Stimulated activated CD8-positive, alpha-beta memory T cell treated with anti-CD3 and anti-CD28 coated beads, Interleukin-15, amount 100 ng/mL, for 1 hour (primary cell): ENCODE measurements at places on chromosomes 2 and 18.

GRCh38 chr18:25454270-25454659, 102.3 kb upstream of the ZNF521 start:
- no peak for DNase-seq

GRCh38 chr18:29154758-29155725, 978.1 kb upstream of the CDH2 start:
- no peak for DNase-seq

DNA sequence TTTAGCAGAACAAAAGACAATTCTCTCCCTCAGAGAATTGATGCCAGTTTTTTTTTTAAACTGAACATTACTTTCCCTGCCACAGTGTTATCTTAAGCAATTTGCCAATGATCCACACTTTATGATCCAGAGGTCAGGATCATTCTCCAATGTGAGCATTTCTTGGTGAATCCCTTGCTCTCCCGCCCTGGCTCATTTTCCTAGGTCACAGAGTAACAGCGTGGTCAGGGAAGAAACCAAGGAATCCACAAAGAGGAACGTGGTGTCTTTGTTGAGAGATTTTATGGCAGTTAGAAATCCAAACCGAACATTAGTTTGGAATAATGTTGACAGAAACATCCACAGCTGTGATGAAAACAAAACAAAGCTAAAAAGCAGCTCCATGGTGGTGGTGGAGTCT, 250.3 kb downstream of the TTC32 start:
- no peak for DNase-seq

GRCh38 chr2:202069170-202070067, 3.6 kb upstream of the KIAA2012 start:
- no peak for DNase-seq

- no peak for DNase-seq
Measured at GRCh38 chr2:119157850-119158511, 570 bp downstream of the C1QL2 start.

DNA sequence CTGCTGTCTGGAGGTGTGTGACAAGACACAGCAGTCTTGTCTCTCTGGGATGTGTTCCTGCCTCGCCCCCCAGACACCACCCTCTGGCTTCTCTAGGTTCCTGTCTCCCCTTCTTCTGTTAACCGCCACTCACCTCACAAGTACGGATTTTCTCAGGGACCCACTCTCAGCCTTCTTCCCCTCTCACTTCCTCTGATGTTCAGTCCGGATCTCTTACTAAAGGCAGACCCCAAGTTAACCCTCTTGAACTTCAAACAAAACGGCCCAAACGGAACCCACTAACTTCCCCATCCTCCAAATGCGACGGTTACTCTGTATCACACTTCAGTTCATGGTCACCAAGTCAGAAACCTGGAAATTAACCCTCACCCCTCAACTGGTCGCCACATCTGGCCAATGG, 32.0 kb downstream of the B4GALT6 start:
- DNase-seq: no peak

DNA sequence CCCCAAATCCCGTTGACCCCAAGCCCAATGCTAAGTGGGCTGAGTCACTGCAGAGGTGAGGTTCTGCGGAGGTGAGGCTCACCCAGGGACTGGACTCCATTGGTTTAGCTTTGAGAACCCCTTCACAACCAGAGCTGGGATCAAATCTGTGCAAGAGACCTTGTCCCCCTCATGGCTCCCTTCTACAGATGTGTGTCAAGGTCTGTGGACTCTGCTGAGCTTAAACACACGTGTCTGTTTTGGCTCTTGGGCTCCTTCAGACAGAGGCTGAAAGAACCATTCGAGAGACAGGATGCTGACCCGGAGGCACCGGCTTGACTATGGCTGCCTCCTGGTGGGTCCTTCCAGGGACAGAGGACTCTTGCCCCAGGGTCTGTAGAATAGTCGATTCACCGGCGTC, 190.3 kb downstream of the LPIN1 start:
- no peak for DNase-seq

GRCh38 chr2:237152361-237152760, 66.7 kb downstream of the COPS8 start:
- DNase-seq: no peak

- DNase-seq: no peak
Measured at GRCh38 chr2:137500599-137500998, 463.7 kb upstream of the HNMT start.

DNA sequence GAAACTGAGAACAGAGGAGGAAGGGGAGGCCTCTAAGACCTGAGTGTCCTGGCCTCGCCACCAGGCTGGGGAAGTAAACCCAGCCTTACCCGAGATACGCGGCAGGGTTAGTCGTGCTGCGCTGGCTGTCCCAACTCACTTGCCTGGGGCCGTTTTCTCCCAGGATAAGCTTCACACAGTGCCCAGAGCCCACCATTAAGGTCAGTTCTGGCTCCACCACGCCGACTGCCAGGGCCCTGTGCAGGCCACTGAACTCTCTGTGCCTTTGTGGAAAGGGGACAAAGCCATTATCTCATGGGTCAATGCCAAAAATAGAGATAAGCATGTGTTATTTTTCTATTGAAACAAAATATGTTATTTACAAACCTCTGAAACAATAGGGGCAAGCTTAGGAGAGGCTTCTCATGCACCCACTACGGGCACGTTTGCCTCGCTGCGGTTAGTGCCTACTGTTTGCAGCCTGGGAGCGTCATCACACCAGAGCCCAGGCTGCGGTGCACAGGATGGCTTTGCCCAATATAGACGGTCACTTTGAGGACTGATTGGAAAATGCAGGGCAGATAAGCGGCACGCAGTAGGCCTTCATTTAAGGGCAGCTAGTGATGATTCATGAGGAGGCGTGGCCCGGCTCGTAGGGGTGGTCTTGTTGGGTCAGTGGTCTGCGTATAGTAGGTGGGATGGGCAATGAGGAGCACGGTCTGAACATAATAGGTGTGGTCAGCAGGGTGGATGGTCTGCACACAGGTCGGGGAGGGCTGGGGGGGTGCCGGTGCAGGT, 242.1 kb downstream of the GLI2 start:
- no peak for DNase-seq

DNA sequence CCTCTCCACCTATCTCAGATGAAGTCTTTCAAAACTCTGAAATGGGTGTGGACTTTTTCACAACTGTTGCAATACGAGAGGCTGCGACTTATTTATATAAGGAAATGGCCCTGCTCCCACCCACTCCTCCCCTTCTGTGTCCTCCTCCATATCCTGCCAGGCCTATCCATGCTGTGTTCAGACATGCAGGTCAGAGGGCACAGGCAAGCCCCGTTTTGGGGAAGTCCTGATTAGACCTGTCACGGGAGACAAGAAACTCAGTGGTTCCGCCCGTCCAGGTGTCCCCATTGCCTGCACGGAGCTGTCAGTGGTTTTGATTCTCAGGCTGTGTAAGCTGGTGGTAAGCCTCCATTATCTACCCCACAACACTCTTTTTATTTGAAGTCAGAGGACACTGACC, 99.6 kb upstream of the MGAT5 start:
- no peak for DNase-seq

DNA sequence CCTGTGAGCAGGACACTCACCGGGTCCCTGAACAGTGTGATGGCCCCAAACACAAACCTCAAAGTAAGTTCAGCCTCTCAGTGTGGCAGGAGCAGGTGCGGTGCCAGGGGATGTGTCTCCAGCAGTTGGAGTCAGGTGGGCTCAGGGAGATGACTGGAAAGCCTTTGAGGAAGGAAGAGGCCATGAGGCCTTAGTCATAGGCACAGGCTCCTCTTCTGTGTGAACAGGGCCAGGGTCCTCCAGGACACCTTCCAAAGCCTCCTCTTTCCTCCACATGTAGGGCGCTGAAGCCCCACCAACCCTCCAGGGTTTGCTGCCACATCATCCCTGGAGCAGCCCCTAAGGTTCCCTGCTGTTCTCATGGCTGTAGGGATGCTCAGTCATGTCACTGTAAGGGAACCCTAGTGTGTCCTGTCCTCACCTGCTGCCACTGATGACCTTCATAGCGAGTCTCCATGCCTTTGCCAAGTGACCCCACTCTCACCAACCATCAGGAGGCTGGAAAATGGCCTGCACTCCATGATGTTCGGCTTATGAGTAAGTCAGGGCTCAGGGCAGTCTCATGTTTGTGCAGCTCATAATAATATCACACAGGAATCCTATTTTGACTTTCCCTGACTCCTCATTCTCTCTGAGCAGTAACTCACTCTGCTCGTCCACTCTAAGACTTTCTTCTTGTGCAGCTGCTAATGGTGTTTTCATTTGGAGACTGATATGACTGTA, 1152.9 kb downstream of the RPIA start:
- no peak for DNase-seq

DNA sequence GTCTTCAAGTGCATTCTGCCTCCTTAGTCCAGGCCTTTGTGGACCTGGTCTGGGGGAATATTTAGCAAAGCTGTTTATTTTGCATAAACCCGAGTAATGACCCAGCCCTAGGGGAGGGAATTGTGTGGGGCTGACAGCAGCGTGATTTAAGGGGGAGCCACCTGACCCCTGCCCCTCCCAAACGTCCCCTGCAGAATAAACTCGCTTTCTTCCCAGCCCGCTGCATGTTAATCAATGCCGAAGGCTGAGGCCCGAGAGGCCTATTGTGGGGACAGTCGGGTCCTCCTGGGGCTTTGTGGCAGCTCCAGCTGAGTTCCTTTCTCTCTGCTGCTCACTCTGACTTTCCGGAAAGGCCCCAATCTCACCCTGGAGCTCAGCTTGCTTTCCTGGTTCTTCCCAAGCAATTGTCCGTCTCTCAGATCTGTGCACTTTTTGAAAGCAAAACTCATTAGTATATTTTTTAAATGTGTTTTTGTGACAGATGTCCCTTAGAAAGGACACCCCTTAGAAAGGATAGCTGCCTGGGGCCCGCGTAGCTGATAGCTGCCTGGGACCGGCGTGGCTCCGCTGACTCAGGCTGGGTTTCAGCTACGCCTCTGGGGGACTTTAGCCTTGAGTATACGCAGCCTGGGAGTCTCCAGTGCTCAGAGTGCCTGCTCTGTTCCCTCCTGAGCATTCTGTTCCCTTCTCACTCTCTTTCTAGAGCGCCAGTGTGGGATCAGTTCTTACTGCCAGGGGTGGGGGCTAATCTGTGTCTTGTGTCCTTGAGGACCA, 158.3 kb downstream of the GLI2 start:
- no peak for DNase-seq

DNA sequence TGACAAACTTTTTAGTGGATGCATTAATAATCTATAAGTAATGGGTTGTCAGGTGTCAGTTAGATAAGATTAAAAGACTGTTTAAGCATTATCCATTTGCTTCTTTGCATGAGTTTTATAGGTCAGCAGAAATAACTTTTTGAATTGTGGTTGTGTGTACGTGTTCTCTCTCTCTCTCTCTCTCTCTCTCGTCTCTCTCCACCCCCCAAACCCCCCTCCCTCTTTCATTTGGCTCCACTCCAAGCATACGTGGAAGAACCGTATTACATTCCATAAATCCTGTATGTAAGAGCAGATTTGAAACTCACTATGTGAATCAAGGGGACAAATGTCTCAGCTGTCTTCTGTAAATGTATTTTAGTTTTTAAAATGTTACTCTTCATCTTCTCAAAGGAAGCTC, 120.2 kb downstream of the MEIS1 start:
- no peak for DNase-seq

DNA sequence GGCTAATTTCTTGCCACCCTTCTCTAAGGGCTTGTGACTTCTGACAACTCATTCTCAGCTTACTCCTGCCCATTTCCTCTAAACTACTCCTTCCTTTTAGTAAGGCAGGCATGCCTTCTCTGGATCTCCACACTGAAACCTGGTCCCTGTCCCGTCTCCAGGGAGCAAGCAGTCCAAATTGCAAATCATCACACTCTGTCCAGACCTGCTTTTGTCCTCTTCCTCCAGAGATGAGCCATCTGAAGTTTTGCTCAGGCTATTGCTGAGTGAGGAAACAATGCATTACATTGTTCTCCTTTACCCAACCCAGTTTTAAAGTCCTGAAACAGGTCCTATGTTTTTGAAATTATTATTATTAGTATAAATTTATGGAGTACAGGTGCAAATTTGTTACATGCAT, 57.3 kb downstream of the ARHGAP25 start:
- no peak for DNase-seq

DNA sequence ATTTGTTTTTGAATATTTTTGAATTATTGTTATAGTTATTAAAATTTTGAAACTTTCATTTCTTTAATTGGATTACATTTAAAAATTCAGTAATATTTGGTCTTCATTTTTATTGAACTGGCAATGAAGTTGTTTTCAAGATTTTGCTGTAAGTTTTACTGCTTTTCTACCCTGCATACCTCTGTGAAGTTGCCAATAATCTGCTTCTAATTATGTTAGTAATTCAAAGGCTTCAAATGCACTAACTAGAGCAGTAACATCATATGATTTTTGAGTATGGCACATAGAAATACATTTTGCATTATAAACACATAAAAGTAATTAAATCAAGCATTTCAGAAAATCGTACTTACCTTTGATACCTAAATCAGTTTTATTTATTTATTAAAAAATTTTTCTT, 40.3 kb upstream of the FAM171B start:
- DNase-seq: no peak

DNA sequence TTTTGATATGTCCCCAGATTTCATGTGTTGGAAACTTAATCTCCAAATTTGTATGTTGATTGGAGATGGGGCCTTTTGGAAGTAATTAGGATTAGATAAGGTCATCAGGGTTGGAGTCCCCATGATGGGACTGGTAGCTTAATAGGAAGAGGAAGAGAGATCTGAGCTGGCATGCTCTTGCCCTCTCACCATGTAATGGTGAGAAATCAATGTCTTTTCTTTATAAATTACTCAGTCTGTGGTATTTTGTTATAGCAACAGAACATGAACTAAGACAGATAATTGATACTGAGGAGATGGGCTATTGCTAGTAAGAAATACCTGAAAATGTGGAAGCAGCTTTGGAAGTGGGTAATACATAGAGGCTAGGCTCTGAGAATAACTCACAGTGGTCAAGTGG, 48.0 kb downstream of the CDC42EP3 start:
- DNase-seq: no peak

GRCh38 chr18:50629148-50629631, 69.3 kb downstream of the MAPK4 start:
- DNase-seq: no peak

- no peak for DNase-seq
Measured at GRCh38 chr2:64455545-64455944, 1.6 kb downstream of the LGALSL start.

- no peak for DNase-seq
Measured at GRCh38 chr2:48531141-48531648, 1.2 kb downstream of the STON1 start.

- no peak for DNase-seq
Measured at GRCh38 chr2:160703648-160704585, 210.3 kb upstream of the RBMS1 start.

DNA sequence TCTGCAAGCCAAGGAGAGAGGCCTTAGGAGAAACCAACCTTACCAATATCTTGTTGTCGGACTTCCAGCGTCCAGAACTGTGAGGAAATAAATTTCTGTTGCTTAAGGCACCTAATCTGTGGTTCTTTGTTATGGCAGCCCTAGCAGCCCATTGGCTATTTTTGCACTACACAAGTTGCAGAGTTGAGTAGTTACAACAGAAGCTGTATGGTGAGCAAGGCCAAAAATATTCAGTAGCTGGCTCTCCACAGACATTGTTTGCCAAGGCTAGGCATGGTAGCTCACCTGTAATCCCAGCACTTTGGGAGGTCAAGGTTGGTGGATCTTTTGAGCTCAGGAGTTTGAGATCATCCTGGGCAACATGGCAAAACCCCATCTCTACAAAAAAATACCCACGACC, 27.1 kb upstream of the SCYGR1 start:
- DNase-seq: no peak

GRCh38 chr2:141805302-141805701, 325.5 kb downstream of the LRP1B start:
- no peak for DNase-seq

GRCh38 chr2:25410370-25410769, 68.6 kb upstream of the DNMT3A start:
- no peak for DNase-seq
